ENCODE measurements at places on chromosomes 4 and X. TPM values are rescaled to one million over a fixed set of nuclear protein-coding genes. Genes with fewer than 3 reads are reported as not detected.

- H3K4me1 ChIP-seq, result peaks cover 2% of the 10 kb centered on the region
- no peaks in the 10 kb centered on the region for H3K27me3 ChIP-seq
- no peaks in the 10 kb centered on the region for H3K36me3 ChIP-seq
- H3K4me3 ChIP-seq, result no peak overlapping the region
- H3K27ac ChIP-seq, result no peak overlapping the region
Observed at GRCh38 chr4:158788516-158788915, 19.7 kb downstream of the FNIP2 start.

ARHGEF38 gene
- total RNA-seq, result not detected

DNA sequence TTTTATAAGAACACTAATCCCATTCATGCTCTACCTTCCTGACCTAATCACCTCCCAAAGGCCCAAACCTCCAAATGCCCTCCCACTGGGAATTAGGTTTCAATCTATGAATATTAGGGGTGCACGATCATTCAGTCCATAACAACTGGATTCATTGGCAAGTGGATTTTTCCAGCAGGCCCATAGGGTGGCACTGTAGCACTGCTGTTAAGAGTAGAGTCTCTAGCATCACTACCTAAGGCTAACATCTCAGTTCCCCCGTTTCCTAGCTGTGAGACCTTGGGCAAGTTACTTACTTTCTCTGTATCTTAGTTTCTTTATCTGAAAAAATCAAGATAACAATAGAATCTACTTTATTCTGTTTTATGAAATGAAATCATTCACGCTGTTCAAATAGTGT is 315.8 kb downstream of the STIM2 start:
- no peaks in the 10 kb centered on the region for H3K27me3 ChIP-seq
- H3K36me3 ChIP-seq, result no peaks in the 10 kb centered on the region
- H3K4me3 ChIP-seq, result no peak overlapping the region
- H3K27ac ChIP-seq, result no peak overlapping the region
- peak; percentile 50 for DNase-seq

HS3ST1 gene
- total RNA-seq, result 1.7 TPM

SCD5 gene
- total RNA-seq, result 0.88 TPM

- no peak overlapping the region for H3K4me3 ChIP-seq
- H3K27me3 ChIP-seq, result no peaks in the 10 kb centered on the region
- no peaks in the 10 kb centered on the region for H3K36me3 ChIP-seq
Observed at GRCh38 chr4:41504167-41504818, 33.7 kb upstream of the LIMCH1 start.

DNA sequence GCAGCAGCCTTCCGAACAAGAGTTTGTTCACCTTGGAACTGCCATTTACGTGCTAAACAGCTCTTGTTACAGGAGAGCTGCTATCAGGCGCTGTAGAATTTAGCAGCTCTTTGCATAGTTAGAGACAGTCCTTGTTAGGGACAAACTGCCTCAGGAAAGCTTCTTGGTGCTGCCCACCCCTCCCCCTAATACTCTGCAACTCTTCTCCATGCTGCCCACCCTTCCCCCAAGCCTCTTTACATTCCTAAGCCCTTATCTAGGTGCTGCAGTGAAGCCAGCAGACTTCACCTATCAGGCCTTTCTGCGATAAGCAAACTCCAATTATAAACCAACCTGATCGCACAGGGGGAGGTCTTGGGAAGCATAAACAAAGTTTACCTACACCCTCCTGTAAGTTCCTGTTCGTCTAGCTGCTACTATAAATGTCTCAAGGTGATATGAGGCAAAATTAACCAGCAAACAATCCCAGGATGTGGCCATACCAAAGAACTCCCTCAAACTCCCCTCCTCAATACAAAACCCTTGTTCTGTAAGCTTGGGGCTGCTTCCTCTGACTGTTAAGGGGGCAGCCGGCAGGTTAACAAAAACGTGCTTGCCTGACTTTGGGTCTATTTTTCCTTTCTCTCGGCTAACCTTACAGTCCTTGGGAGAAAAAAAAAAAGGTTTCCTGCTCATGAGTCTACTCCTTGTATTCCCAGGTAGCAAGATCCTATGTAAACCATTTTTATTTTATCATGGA is 74.0 kb upstream of the GC start:
- H3K36me3 ChIP-seq, result peaks cover 5% of the 10 kb centered on the region
- no peak overlapping the region for H3K27ac ChIP-seq
- peaks cover 2% of the 10 kb centered on the region for H3K4me1 ChIP-seq
- H3K4me3 ChIP-seq, result no peak overlapping the region
- H3K27me3 ChIP-seq, result no peaks in the 10 kb centered on the region
- DNase-seq, result peak; percentile 58

GRCh38 chr4:106603471-106603870 is 234.9 kb upstream of the GIMD1 start:
- no peaks in the 10 kb centered on the region for H3K27me3 ChIP-seq
- no peak overlapping the region for H3K27ac ChIP-seq
- no peaks in the 10 kb centered on the region for H3K4me1 ChIP-seq

ARSJ gene
- 6.3 TPM for total RNA-seq

BBS12 gene
- 2.6 TPM for total RNA-seq

INTU gene
- 15.1 TPM for total RNA-seq

- H3K27ac ChIP-seq, result no peak overlapping the region
- no peaks in the 10 kb centered on the region for H3K36me3 ChIP-seq
- no peaks in the 10 kb centered on the region for H3K4me1 ChIP-seq
- H3K4me3 ChIP-seq, result no peak overlapping the region
- H3K27me3 ChIP-seq, result no peaks in the 10 kb centered on the region
Observed at GRCh38 chr4:99610605-99611175, 36.1 kb downstream of the MTTP start.
